Activated T-cell treated with anti-CD3 and anti-CD28 coated beads for 4 hours (primary cell): ENCODE measurements at places on chromosomes 1 and 21.

DNA sequence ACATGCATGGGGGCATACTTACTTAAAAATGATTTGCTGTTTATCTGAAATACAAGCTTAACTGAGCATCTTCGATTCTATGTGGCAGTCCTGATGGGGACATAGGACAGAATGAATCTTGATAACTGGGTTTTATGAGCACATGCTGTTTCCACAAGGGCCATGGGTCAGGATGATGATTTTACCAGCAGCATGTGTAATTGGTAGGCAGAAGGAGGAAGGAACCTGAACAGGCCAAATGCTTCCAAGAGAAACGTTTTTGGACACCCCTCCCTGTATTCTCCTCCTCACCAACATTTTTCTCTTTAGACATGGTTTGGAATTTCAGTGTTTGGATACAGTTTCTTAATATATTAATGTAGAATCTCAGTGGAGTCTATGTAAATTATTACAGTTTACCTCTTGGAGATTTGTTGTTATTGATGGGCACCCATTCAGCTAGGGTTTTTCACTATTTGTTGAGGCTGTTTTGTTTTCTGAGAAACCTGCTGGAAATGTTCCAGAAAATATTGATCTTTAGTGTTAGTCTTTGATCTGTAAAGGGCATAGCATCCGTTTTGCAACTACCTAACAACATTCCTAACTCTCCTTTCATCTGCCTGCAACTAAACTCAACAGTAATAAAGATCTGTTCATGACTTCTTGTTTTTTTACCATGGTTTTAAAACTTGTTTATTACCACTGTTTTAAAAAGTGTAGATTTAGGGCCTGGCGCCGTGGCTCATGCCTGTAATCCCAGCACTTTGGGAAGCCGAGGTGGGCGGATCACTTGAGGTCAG is 42.0 kb downstream of the TBCE start:
- DNase-seq = no peak

DNA sequence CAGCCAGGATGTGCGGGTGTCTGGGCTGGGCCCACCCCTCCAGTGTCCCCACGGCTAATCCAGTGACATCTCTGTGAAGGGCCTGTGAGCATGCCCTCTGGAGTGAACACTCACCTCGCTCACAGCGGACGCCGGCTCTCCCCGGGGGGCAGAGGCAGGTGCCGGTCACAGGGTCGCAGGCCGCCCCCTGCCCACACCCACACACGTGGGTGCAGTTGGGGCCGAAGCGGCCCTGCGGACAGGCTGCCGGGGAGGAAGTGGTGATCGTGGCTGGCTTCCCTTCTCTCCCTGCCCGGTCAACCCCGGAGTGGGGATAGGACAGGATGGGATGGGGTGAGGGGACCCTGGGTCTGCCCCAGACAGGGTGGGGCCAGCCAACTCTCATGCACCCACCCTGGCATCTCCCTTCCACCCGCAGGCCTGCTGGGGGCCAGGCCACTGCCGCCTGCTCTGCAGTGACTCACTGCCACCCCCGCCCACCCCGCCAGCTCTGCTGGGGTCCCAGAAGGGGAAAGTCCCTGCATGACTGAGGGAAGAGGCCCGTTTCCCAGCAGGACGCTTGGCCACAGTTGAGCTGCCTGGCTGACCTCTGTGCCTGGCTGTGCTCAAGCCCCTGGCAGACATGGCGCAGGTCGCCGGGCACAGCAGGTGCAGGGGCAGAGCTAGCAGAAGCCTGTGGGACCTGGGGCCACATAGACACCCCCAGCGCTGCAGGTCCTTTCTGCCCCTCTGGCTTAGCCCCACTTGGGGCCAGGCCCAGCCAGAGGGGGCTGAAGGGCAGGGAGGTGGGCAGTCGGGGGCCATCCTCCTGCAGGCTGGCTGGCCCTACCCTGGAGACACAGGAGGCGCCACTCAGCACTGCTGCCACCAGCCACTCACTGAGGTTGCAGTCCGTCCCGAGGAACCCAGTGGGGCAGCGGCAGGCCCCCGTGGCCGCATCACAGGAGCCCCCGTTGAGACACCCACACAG is 41.6 kb downstream of the ARHGEF16 start:
- no peak for DNase-seq

GRCh38 chr1:47178654-47179016 is 11.2 kb downstream of the PDZK1IP1 start:
- no peak for DNase-seq

DNA sequence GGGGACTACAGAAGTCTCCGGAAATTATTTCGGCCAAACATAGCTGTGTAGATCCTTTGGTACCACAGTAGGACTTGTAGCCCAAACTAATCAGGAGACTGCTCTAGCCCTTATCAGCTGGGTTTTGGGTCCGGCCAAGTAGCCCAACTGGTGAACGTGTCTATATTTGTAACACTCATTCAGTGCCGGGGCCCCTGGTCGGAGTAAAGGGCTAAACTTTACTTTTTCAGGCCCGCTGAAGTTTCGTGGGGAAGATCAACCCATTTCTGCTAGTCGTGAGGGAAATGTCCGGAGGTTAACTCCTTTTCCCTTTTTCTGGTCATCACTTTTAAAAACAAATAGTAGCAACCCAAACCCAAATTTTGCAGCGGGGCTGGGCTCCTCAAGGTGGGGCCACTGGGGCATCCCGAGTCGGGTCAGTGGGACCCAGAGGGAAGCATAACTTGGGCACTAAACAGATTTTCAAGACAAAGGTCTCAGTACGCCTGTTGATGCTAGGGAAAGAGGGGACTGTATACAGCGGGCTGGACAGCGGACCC is 1.7 kb downstream of the LHX9 start:
- DNase-seq = no peak

GRCh38 chr1:84156210-84156621 is 12.1 kb downstream of the PRKACB start:
- no peak for DNase-seq

- no peak for DNase-seq
Observed at GRCh38 chr1:212182171-212182570, 103.0 kb upstream of the PPP2R5A start.

GRCh38 chr1:156889802-156890580 is 3.5 kb upstream of the PEAR1 start:
- peak; percentile 42 for DNase-seq

DNA sequence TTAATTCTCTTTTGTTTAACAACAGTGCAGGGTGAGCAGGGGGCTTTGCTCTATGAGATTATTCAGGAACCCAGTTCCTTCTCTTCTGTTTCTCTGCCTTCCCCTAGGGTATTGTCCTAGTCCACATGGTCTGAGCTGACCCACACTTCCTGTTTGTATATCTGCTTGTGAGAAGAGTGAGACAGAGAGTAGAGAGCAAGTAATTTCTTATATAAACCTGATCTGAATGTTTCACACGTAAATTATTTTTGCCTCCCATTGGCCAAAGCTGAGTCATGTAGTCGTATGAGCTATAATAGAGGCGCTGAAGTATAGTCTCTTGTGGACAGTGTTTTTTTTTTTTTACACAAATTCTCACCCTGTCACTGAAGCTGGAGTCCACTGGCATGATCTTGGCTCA is 134.2 kb upstream of the SERTAD4 start:
- no peak for DNase-seq

- DNase-seq = peak; percentile 55
Observed at GRCh38 chr1:182054698-182055326, 6.7 kb downstream of the ZNF648 start.

- no peak for DNase-seq
Observed at GRCh38 chr1:21246905-21247642, 43.2 kb downstream of the ECE1 start.

GRCh38 chr1:56125316-56125715 is 454.0 kb downstream of the PLPP3 start:
- DNase-seq = no peak

GRCh38 chr1:235725434-235725833 is 75.8 kb upstream of the GNG4 start:
- no peak for DNase-seq

DNA sequence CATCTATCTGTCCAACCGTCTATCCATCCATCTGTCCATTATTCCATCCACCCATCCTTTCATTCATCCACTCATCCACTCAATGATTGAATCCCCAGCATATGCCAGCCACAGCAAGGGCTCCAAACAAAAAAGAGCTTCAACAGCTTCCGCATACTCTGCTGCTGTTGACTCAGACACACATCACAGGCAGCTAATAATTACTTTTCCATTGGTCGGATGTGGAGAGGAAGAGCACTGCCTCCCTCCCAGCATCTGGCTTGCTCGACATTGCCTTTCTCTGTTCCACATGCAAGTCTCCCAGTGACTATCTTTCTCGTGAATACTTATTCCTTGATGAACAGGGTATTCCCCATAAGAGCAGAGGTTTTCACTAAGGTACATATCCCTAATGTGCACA is 176.5 kb downstream of the HIVEP3 start:
- no peak for DNase-seq

GRCh38 chr1:115726161-115726560 is 42.4 kb downstream of the CASQ2 start:
- no peak for DNase-seq

DNA sequence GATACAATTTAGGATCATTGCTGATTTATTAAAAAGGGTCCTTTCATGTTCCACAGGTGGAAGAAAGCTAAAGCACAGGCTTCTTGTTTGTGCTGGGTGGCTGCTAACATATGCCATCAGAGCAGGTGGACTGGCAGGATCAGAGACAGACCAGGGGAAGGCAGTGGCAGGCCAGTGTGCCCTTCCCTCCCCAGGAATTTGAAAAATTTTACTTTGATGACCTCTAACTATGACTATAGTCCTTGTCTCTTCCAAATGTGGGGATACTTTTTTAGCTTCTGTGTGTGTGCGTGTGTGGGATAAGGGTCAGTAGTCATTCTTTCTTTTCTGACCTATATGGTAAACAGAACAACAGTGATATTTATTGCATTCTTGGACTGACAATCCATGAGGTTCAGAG is 49.9 kb downstream of the LHX9 start:
- DNase-seq = no peak

GRCh38 chr21:45768011-45768739 is 124.7 kb downstream of the PCBP3 start:
- DNase-seq = peak; percentile 40

DNA sequence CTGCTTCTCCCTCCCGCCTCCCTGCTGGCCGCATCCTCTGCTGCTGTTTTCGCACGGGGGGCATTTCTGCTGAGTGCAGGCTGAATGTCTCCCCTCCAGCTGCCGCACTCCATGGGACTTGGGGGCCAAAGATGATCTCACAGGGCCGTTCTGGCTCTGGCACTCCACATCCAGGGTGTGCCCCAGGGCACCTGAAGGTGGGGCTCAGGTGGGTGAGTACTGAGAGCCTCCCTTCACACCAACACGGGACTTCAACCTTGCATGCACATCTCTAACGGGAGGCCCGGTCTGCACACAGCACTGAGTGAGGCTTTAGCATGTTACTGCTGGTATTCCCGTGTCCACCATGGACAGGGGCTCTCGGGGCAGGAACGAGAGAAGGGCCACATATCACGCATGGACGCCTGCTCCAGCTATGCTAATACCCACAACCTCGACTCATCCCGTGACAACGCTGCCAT is 88.9 kb downstream of the DMRTB1 start:
- no peak for DNase-seq

- DNase-seq = no peak
Observed at GRCh38 chr1:165680303-165680702, 18.1 kb downstream of the ALDH9A1 start.

DNA sequence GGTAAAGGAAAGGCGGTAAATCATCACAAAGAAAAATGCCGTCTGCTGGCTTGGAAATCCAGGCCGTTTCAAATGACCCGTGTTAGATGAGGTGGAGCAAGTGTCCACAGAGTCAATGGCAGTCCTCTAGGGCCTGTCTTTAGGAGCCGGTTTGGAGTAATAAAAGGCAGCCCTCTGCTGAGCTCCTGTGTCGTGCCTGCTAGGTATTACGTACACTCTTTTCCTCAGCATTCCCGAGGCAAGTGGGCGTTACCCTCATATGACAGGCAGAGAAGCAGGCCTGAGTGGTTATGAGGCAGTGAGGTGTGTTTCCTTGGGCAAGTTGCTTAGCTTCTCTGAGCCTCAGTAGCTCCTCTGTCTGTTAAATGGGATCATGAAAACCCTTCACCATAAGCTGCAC is 7.7 kb downstream of the NENF start:
- no peak for DNase-seq

DNA sequence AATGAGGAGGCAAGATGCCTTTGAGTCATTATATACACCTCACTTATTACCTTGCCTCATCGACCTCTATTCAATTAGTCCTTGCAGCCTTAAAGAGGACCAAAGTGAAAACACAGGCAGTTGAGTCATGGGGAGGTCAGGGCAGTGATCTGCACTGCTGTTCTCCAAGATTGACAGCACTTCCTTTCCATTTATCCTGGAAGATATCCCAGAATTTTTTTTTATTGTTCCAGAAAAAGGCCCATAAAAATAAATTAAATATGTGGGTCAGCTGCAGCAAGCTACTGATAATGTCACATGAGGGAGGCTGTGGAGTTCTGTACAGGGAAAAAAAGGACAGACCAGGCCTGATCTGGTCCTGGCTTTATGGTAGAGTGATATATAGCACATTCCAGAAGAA is 33.2 kb upstream of the CDC42BPA start:
- no peak for DNase-seq

- no peak for DNase-seq
Observed at GRCh38 chr1:204288021-204288588, 71.6 kb downstream of the PLEKHA6 start.

GRCh38 chr1:25246600-25247023 is 642 bp downstream of the RSRP1 start:
- no peak for DNase-seq

GRCh38 chr1:203720242-203720641 is 44.7 kb upstream of the LAX1 start:
- no peak for DNase-seq

- DNase-seq = no peak
Observed at GRCh38 chr1:5338466-5338865, 653.8 kb downstream of the NPHP4 start.

DNA sequence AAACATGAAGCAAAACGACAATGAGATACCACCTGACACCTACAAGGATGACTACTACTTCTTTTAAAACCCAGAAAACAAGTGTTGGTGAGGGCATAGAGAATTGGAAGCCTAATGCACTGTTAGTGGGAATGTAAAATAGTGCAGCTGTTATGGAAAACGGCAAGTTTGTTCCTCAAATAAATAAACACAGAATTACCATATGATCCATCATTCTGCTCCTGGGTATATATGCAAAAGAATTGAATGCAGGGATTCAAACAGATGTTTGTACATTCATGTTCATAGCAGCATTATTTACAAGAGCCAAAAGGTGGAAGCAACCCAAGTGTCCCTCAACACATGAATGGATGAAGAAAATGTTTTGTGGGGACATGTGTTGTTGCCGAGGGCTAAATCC is 1.4 kb upstream of the S100A8 start:
- DNase-seq = no peak

GRCh38 chr21:46477765-46478164 is 19.1 kb downstream of the DIP2A start:
- DNase-seq = no peak

GRCh38 chr1:53107570-53108322 is 34.7 kb downstream of the SLC1A7 start:
- no peak for DNase-seq
